H7 (cell line): ENCODE measurements at places on chromosomes 13 and 19.
A peak's percentile ranks its signal among the peaks of the same experiment; 100 is the strongest.

GRCh38 chr19:58400316-58400915 lies 5.0 kb downstream of the RNF225 start:
- peak; percentile 54 for DNase-seq

DNA sequence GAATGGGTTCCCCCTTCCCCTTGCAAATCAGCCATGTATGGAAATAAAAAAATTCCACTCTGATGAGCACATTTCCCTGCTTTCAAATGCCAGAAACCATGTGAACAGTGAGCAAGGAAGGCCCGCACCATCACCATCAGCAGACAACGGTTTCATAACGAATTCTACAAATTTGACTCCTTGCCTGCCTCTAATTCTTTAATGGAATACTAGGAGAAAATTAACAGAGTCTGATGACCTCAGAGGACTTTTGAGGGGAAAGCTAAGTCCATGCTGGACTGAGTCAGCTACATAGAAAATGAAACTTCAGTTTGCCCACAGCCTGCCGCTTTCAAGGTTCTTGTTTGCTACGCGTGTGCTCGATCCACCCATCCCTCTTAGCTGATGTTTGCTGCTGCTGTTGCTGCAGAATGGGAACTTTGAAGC lies 46.7 kb upstream of the KL start:
- DNase-seq: no peak

DNA sequence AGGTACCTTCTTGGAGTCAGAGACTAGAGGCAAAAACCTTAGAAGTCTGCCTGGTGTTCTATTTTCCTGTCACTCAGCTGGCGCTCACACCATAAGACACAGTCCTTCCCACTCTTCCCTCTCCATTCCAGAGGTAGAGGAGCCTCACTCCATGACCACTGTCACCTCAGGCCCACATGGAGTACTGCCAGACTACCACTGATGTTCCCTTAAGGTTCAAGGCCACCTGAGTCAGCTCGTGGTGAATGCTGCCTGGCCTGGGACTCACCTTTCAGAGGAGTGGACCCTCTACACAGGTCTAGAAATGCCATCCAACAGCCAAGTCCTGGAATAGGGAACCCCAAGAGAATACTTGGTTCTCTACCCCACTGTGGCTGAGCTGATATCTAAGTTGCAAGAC lies 29.9 kb downstream of the RGCC start:
- no peak for DNase-seq

- DNase-seq: no peak
These were observed 27.8 kb upstream of the TM9SF2 start for GRCh38 chr13:99473515-99473914.

GRCh38 chr19:3849092-3849491 lies 19.7 kb downstream of the ZFR2 start:
- DNase-seq: peak; percentile 92
